Naive B cell (primary cell): ENCODE measurements at places on chromosomes 12 and 14. TPM values are rescaled to one million over a fixed set of nuclear protein-coding genes. Genes with fewer than 3 reads are reported as not detected.

- H3K36me3 ChIP-seq = peaks cover 43% of the 10 kb centered on the region
- H3K4me3 ChIP-seq = no peak overlapping the region
- no peaks in the 10 kb centered on the region for H3K27me3 ChIP-seq
- no peaks in the 10 kb centered on the region for H3K4me1 ChIP-seq
- no peak for DNase-seq
Observed at GRCh38 chr12:95283371-95283770, 65.8 kb downstream of the VEZT start.

DNA sequence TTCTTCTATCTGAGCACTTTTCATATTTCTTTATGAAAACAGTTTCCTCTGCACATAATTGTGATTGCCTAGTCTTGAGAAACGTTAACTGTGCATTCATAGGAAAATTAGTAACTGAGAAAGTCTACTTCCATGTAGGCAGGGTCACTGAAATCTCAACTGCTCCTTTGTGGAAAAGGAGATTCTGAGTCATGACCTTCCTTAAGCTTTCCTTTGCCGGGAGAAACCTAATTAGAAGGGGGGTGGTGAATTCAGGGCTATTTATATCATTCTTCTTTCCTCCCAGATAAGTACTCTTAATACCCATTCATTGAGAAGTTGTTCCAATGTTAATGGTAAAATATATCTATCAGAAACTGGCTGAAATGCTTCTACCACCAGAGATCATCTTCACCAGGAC is 751.0 kb upstream of the TMEM132C start:
- H3K27me3 ChIP-seq = no peaks in the 10 kb centered on the region
- DNase-seq = no peak
- no peak overlapping the region for H3K4me3 ChIP-seq
- no peaks in the 10 kb centered on the region for H3K4me1 ChIP-seq
- H3K36me3 ChIP-seq = no peaks in the 10 kb centered on the region

DNA sequence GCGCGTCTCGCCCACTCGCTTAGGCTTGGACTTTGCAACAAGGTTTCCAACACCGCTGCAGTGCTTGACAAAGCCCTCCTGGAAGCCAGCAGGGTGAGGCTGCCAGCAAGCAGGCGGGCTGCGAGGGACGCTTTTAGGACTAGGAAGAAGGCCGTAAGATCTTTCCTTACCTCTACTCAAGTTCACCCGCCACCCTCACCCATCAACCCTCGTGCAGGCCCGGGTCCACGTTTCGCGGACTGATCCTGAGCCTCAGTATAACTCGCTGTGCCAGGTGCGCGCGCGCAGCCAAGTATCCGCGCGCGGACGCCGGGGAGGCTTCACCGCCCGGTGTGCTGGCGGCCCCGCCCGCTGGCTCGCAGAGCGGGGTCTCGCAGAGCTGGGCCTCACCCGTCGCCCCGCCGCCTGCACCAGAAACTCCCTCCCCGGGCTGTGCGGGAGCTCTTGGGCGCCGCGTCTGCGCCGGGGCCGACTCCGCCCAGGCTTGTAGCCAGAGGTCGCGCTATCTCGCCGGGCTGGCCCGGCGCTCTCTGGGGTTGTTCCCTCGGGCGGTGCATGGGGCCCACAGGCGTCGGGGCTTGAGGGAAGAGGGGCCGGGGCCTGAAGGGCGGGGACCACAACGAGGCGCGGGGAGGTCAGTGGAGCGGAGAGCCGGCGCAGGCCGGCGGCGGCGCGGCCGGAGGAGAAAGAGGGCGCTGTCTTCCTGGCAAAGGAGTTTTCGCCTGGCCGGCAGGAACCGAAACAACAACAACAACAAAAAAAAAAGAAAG is 7.6 kb upstream of the SIX1 start:
- peak overlapping the region; percentile 89 for H3K4me3 ChIP-seq
- H3K36me3 ChIP-seq = peaks cover 15% of the 10 kb centered on the region
- peaks cover 30% of the 10 kb centered on the region for H3K4me1 ChIP-seq
- peak; percentile 58 for DNase-seq
- no peak overlapping the region for H3K27ac ChIP-seq

DNA sequence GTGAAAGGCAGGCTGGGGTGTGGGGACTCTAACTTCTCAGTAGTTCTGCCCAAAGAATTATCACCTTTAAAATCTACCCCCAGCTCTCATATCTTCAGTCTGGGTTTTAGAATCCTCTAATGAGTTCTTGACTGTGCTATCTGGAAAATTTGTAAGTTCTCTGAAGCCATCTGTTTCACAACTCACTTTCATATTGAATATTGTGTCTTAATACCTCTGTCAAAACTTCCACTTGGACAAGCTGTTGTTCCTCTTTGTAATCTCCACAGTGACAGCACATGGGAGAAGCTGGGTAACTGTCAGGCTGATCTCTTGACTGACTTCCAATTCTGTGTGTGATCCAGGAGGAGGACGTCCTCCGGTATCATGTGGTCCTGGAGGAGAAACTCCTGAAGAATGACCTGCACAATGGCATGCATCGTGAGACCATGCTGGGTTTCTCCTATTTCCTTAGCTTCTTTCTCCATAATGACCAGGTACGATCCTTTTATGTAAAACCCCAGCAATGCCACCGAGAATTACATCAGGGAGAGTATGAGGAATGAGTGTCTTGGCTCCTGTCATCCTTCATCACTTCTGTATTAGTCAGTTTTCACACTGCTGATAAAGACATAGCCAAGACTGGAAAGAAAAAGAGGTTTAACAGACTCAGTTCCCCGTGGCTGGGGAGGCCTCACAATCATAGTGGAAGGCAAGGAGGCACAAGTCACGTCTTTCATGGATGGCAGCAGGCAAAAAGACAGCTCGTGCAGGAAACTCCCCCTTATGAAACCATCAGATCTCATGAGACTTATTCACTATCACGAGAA is 111.9 kb downstream of the STAB2 start:
- no peaks in the 10 kb centered on the region for H3K4me1 ChIP-seq
- no peak overlapping the region for H3K27ac ChIP-seq

DNA sequence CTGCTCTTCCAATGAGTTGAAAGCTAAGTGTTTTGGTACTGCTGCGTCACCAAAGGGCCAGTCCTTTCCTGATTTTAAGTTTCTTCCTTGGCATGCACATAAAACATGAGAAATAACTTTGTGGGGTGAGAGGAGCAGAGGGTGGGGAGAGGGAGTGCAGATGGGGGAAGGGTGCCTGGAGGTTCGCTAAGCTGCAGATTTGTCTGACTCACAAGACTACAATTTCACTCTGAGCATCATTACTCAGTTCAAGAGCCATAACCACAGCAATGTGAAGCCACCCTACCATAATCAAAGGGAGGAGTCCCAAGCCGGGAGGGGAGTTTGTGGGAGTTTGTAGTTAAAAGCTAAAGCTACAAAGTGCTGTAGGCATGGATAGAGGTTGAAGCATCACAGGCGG is 136.1 kb downstream of the ANO2 start:
- DNase-seq = no peak
- H3K4me1 ChIP-seq = no peaks in the 10 kb centered on the region
- H3K36me3 ChIP-seq = no peaks in the 10 kb centered on the region

- H3K4me1 ChIP-seq = no peaks in the 10 kb centered on the region
- no peak overlapping the region for H3K27ac ChIP-seq
- DNase-seq = no peak
- H3K4me3 ChIP-seq = no peak overlapping the region
- H3K27me3 ChIP-seq = no peaks in the 10 kb centered on the region
Observed at GRCh38 chr14:78104160-78104559, 66.0 kb upstream of the NRXN3 start.

- H3K4me3 ChIP-seq = no peak overlapping the region
- H3K27ac ChIP-seq = no peak overlapping the region
- no peaks in the 10 kb centered on the region for H3K27me3 ChIP-seq
- peaks cover 18% of the 10 kb centered on the region for H3K36me3 ChIP-seq
- no peak for DNase-seq
Observed at GRCh38 chr12:48927261-48927660, 2.0 kb upstream of the FKBP11 start.

DNA sequence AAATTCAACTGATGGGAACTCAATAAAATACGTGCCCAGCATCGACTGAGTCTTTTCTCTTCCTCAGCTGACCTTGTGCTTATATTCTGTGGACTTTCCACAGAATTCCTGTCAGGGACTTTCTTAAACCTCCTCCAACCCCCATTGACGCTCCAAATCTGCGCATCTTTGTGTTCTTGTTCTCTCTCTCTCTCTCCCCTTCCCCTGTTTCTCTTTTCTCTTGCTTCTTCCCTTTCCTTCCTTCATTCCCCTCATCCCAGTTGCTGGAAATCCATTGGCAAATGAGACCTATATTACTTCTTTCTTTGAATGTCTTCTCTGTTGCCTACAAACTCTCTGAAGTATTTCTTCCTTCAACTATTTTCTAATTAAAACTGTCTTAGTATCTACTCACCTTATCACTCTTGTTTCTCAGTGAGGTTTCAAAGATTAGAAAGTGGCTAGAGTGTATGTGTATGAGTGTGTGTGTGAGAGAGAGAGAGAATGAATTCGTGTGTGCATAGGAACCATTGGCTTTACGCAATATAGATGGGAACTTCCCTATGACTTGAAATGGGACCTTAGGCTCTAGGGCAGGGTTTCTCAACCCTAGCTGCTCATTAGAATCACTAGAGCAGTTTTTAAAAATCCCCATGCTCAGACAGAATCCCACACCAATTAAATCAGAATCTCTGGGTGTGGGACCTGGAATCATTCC is 41.8 kb upstream of the DHRS7 start:
- H3K27me3 ChIP-seq = peaks cover 53% of the 10 kb centered on the region
- no peaks in the 10 kb centered on the region for H3K36me3 ChIP-seq
- H3K4me3 ChIP-seq = no peak overlapping the region
- no peak overlapping the region for H3K27ac ChIP-seq

GRCh38 chr14:105168496-105168978 is at the start of gene JAG2:
Gene JAG2 (minus strand): TSS chr14:105168776. CDS start chr14:105168420, 356 bp downstream.
- H3K4me1 ChIP-seq = peaks cover 17% of the 10 kb centered on the region
- H3K27ac ChIP-seq = peak within 1 kb of the TSS; percentile 69
- H3K27me3 ChIP-seq = peaks cover 37% of the 10 kb centered on the region
- H3K36me3 ChIP-seq = peaks cover 7% of the 10 kb centered on the region
- DNase-seq = peak; percentile 30

GRCh38 chr12:12036901-12037300 is 33.8 kb upstream of the BCL2L14 start:
- H3K27ac ChIP-seq = no peak overlapping the region
- H3K4me1 ChIP-seq = peaks cover 15% of the 10 kb centered on the region
- no peaks in the 10 kb centered on the region for H3K36me3 ChIP-seq
- no peak for DNase-seq
- H3K27me3 ChIP-seq = peaks cover 19% of the 10 kb centered on the region

GRCh38 chr12:29220632-29221336 is 71.7 kb downstream of the FAR2 start:
- no peaks in the 10 kb centered on the region for H3K4me1 ChIP-seq
- no peaks in the 10 kb centered on the region for H3K36me3 ChIP-seq
- H3K27ac ChIP-seq = no peak overlapping the region
- no peak for DNase-seq

GRCh38 chr12:114780746-114781399 is 96.9 kb upstream of the TBX3 start:
- DNase-seq = no peak
- H3K36me3 ChIP-seq = no peaks in the 10 kb centered on the region
- H3K4me1 ChIP-seq = no peaks in the 10 kb centered on the region
- H3K27me3 ChIP-seq = no peaks in the 10 kb centered on the region

DNA sequence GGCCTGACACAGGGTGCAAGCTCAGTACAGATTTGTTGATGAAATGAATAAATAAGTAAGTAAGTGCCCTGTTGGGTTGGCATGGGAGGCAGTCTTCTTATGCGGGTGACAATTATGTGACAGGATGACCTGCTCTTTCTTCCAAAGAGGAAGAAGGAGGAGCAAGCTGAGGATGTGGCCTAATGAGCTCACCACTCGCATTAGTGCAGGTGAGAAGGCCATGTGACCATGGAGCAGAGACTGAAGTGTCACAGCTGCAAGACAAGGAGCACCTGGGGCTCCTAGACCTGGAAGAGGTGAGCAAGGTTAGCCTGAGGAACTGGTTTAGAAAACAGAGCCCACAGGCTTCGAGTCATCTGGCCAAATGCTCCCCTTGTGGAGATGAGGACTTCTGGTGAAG is 34.9 kb downstream of the LRTM2 start:
- no peaks in the 10 kb centered on the region for H3K4me1 ChIP-seq
- H3K4me3 ChIP-seq = peak overlapping the region; percentile 12
- peaks cover 21% of the 10 kb centered on the region for H3K27me3 ChIP-seq

- H3K4me1 ChIP-seq = peaks cover 9% of the 10 kb centered on the region
- H3K27me3 ChIP-seq = no peaks in the 10 kb centered on the region
- H3K27ac ChIP-seq = no peak overlapping the region
- DNase-seq = no peak
- no peak overlapping the region for H3K4me3 ChIP-seq
Observed at GRCh38 chr12:33587354-33587753, 147.7 kb upstream of the SYT10 start.

- peaks cover 6% of the 10 kb centered on the region for H3K36me3 ChIP-seq
- no peak overlapping the region for H3K27ac ChIP-seq
- no peak for DNase-seq
- no peak overlapping the region for H3K4me3 ChIP-seq
- no peaks in the 10 kb centered on the region for H3K4me1 ChIP-seq
Observed at GRCh38 chr14:44820230-44820964, 141.3 kb downstream of the KLHL28 start.

DNA sequence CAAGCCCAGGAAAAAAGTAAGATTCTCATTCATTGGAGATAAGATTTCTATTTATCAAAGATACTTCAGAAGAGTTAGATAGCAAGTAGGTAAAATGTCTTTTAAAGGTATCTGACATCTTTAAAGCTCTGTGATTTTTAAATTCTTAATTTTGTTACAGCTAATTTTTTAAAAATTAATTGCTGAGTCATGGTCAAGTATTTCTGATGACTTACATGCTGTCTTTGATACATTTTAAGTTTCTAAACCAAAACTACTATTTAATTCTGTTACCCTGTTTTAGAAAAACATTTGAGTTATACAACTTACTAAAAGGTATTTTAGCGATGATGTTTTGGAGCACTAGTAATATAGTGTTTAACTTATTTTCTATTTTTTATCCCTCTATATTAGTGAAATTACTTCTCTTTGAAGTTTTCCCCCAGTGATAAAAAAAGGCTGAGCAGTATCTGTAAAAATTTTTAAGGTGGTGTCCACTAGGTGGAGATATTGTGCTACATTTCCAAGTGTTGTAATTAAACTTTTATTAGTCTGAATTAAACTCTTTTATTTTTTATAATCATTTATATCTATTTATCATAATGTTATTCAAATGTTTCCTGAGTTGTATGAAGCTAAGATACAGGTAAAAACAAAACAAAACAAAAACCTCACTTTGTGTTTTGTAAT is 11.5 kb downstream of the ALG10 start:
- peak; percentile 18 for DNase-seq
- H3K36me3 ChIP-seq = peaks cover 4% of the 10 kb centered on the region
- no peaks in the 10 kb centered on the region for H3K27me3 ChIP-seq
- no peak overlapping the region for H3K27ac ChIP-seq
- H3K4me3 ChIP-seq = no peak overlapping the region
- no peaks in the 10 kb centered on the region for H3K4me1 ChIP-seq

GRCh38 chr12:28308891-28309290 is 118.6 kb downstream of the CCDC91 start:
- DNase-seq = no peak
- H3K4me1 ChIP-seq = no peaks in the 10 kb centered on the region
- H3K4me3 ChIP-seq = no peak overlapping the region
- no peaks in the 10 kb centered on the region for H3K27me3 ChIP-seq

Gene STYX
- polyA plus RNA-seq = 17.4 TPM

Gene PLA2G1B
- polyA plus RNA-seq = not detected

Gene NTF3
- not detected for polyA plus RNA-seq

Gene TSHR
- polyA plus RNA-seq = not detected

Gene POTEM
- not detected for polyA plus RNA-seq

Gene KRT78
- polyA plus RNA-seq = not detected

Gene SDR9C7
- polyA plus RNA-seq = not detected

Gene BRMS1L
- 1.4 TPM for polyA plus RNA-seq
